Astrocyte of the spinal cord (primary cell): ENCODE measurements at places on chromosomes 3 and 15.

- no peak for DNase-seq
Observed at GRCh38 chr3:12024959-12025570, 20.9 kb downstream of the SYN2 start.

GRCh38 chr3:188673646-188674186 lies 498.1 kb upstream of the TPRG1 start:
- DNase-seq: peak; percentile 91

DNA sequence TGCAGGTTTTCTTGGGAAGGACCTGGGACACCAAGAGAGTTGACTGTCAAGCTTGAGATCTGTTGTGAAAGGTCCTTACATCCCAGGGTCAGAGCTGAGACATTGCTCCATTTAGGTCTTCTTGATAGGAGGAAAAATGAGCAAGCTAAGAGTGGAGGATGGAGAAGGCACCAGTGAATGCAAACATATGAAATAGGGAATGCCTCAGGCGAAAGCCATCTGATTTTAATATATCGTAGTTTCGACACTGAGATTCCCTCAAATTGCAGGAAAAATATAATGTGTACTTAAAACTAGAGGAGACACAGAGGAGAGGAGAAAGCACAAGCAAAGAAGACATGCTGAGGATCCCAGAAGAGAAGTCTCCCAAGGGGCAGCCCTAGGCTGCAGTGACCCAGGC lies 85.5 kb downstream of the TM4SF4 start:
- no peak for DNase-seq

GRCh38 chr15:61715082-61715481 lies 345.2 kb downstream of the VPS13C start:
- DNase-seq: peak; percentile 69

DNA sequence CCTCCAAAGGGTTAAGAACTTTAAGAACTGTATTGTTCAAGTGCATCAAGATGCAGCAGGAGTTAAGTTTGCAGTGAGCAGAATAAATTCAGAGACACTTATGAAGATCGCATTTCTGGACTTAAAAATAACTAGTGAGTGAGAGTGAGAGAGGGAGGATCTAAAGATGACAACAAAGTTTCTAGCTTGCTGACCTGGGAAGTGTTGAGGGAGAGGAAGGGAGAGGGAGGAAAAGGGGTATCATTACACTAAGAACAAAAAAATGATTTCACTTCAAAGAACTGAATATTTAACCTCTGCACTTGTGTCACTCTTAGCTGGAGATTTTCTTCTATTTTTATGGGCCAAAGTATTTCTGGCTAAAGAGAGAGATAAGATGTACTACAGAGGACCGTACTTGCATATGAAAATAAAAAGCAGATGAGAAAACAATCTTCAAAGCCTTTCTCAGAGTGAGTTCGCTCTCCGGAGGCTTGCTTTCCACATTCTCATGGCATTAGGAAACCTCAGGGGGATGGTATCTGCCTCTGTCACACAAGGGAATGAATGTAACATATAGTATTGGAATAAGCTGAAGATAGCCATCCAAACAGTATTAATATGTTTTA lies 91.4 kb upstream of the TJP1 start:
- peak; percentile 90 for DNase-seq
